Cardiac muscle cell (in vitro differentiated cells and primary cell): ENCODE measurements at places on chromosomes 11 and 22. TPM values are rescaled to one million over a fixed set of nuclear protein-coding genes. Genes with fewer than 3 reads are reported as not detected.
A peak's percentile ranks its signal among the peaks of the same experiment; 100 is the strongest.

- no peak overlapping the region for H3K27ac ChIP-seq
- H3K4me3 ChIP-seq, result no peak overlapping the region
- DNase-seq, result no peak
- no peaks in the 10 kb centered on the region for H3K36me3 ChIP-seq
- peaks cover 21% of the 10 kb centered on the region for H3K27me3 ChIP-seq
- H3K4me1 ChIP-seq, result no peaks in the 10 kb centered on the region
These were observed 1.2 kb downstream of the CD3E start for GRCh38 chr11:118305726-118306125.

GRCh38 chr11:116334596-116334995, 438.2 kb downstream of the BUD13 start:
- H3K27ac ChIP-seq, result no peak overlapping the region
- no peaks in the 10 kb centered on the region for H3K4me1 ChIP-seq
- no peaks in the 10 kb centered on the region for H3K36me3 ChIP-seq
- no peak for DNase-seq
- no peak overlapping the region for H3K4me3 ChIP-seq
- H3K27me3 ChIP-seq, result no peaks in the 10 kb centered on the region

- H3K27me3 ChIP-seq, result no peaks in the 10 kb centered on the region
- no peak for DNase-seq
- H3K27ac ChIP-seq, result no peak overlapping the region
- H3K4me3 ChIP-seq, result no peak overlapping the region
- peaks cover 10% of the 10 kb centered on the region for H3K36me3 ChIP-seq
These were observed 20.5 kb downstream of the NUCB2 start for GRCh38 chr11:17296852-17297559.

The MYOD1 gene
- total RNA-seq, result not detected in 2 replicates

GRCh38 chr22:49738006-49738405, 89.7 kb downstream of the BRD1 start:
- H3K27me3 ChIP-seq, result no peaks in the 10 kb centered on the region
- no peaks in the 10 kb centered on the region for H3K4me1 ChIP-seq
- no peaks in the 10 kb centered on the region for H3K36me3 ChIP-seq

GRCh38 chr11:11857769-11858168, 16.0 kb downstream of the USP47 start:
- no peaks in the 10 kb centered on the region for H3K27me3 ChIP-seq
- H3K4me3 ChIP-seq, result no peak overlapping the region
- no peaks in the 10 kb centered on the region for H3K36me3 ChIP-seq
- no peak overlapping the region for H3K27ac ChIP-seq

DNA sequence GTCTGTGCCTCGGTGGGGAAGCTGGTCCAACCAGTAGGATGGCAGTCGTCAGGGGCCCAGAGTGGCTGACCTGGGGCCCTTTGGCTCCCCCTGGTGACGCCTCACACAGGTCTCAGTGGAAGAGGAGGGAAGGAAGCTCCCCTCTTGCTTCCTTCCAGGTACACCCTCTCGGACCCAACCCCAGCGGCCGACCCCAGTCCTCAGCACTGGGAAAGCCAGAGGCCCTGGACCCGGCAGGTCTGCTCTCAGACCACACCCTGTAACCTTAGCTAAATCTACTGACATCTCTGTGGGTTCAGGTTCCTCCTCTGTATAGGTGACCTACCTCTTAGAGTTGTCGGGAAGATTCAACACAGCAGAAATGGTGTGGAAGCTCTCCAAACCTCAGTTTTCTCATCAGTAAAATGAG, 3.4 kb upstream of the SCUBE1 start:
- no peaks in the 10 kb centered on the region for H3K36me3 ChIP-seq
- H3K27me3 ChIP-seq, result peaks cover 40% of the 10 kb centered on the region
- DNase-seq, result peak; percentile 73

DNA sequence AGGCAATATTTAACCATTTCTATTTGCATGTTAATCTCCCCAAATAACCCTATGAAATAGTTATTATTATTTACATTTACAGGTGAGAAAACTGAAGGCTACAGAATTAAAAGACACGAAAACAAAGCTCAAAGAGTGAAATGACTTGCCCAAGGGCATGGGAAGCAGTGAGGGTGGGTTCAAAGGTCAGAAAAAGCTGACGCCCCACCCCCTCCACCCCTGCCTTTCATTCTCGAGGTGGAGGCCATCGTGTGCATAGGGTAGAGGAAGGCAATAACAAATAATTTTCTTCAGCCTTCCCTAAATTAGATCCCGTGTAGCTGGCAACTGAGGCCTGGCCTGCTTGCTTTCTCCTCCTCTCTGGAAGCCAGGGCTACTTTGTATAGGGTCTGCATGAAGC, 56.1 kb upstream of the RBFOX2 start:
- no peaks in the 10 kb centered on the region for H3K36me3 ChIP-seq
- H3K27me3 ChIP-seq, result no peaks in the 10 kb centered on the region
- no peaks in the 10 kb centered on the region for H3K4me1 ChIP-seq
- no peak overlapping the region for H3K27ac ChIP-seq
- DNase-seq, result no peak
- H3K4me3 ChIP-seq, result no peak overlapping the region

DNA sequence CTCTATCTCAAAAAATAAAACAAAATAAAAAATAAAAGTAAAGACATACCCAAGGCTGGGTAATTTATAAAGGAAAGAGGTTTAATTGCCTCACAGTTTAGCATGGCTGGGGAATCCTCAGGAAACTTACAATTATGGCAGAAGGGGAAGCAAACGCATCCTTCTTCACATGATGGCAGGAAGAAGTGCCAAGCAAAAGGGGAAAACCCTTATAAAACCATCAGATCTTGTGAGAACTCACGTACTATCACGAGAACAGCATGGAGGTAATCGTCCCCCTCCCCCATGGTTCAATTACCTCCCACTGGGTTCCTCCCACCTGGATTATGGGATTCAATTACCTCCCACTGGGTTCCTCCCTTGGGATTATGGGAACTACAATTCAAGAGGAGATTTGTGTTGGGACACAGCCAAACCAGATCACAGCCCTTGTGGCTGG, 8.3 kb upstream of the SSTR3 start:
- no peaks in the 10 kb centered on the region for H3K27me3 ChIP-seq
- H3K4me3 ChIP-seq, result no peak overlapping the region
- no peak overlapping the region for H3K27ac ChIP-seq
- H3K4me1 ChIP-seq, result no peaks in the 10 kb centered on the region

DNA sequence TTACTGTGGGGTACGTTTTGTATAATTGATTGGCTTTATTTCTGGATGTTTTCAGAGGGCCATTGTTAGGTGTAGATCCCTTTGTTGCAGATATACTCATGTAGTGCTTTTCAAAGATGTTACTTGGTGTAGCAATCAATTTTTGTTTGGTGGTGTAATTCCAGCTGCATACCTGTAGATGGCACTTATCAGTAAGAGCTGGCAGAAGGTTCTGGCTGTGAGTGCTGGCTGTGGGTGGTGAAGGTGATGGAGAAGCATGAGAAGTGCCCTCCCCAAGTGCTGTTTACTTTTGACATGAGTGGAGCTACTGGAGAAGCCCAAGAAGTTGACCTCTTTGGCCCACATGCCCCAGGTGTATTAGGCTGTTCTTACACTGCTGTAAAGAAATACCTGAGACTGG, 1074.9 kb downstream of the FAM181B start:
- DNase-seq, result no peak
- no peaks in the 10 kb centered on the region for H3K36me3 ChIP-seq
- no peak overlapping the region for H3K4me3 ChIP-seq
- no peaks in the 10 kb centered on the region for H3K27me3 ChIP-seq
- H3K4me1 ChIP-seq, result no peaks in the 10 kb centered on the region
- H3K27ac ChIP-seq, result no peak overlapping the region

The NXPE1 gene
- not detected in 2 replicates for total RNA-seq

The MADD gene
- total RNA-seq, result 62.5 and 103 TPM in 2 replicates

- H3K27me3 ChIP-seq, result no peaks in the 10 kb centered on the region
- no peaks in the 10 kb centered on the region for H3K36me3 ChIP-seq
- no peaks in the 10 kb centered on the region for H3K4me1 ChIP-seq
- no peak for DNase-seq
- no peak overlapping the region for H3K27ac ChIP-seq
- H3K4me3 ChIP-seq, result no peak overlapping the region
These were observed 10.9 kb downstream of the MUC2 start for GRCh38 chr11:1085440-1086170.

DNA sequence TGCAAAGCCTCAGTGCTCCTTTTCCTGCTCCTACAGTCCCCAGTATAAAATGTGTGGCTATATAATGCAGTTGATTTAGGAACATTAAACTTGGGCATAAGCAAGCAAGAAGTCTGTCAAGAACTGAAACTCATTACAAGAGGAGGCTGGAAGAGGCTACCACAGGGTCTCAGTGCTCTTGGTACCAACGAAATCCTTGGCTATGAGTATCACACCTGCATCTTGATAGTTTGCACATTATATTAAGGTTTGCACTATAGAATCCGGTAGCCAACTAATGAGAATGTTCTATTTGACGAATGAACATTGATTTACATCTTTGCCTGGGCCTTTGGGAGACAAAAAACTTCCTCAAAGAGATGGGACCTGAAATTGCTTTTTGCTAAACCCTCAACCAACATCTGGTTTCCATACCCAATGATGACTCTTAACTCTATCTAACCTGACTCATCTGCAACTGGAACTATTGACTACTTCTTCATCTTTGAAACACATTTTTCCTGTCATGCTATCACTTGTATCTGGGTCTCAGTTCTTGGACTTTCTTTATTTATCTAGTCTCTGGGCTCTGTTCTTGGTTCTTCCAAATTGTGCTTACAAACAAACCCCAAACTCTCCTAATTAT, 207.2 kb upstream of the CTSC start:
- no peaks in the 10 kb centered on the region for H3K27me3 ChIP-seq
- no peak overlapping the region for H3K4me3 ChIP-seq
- no peak for DNase-seq
- H3K4me1 ChIP-seq, result peaks cover 16% of the 10 kb centered on the region
- no peak overlapping the region for H3K27ac ChIP-seq

- no peak overlapping the region for H3K27ac ChIP-seq
- H3K4me3 ChIP-seq, result no peak overlapping the region
- no peak for DNase-seq
- no peaks in the 10 kb centered on the region for H3K27me3 ChIP-seq
- H3K36me3 ChIP-seq, result no peaks in the 10 kb centered on the region
These were observed 273.9 kb upstream of the CHORDC1 start for GRCh38 chr11:90496722-90497121.

The VSIG10L2 gene
- total RNA-seq, result not detected in 2 replicates

The DGAT2 gene
- 36.4 and 44.9 TPM in 2 replicates for total RNA-seq

- no peaks in the 10 kb centered on the region for H3K27me3 ChIP-seq
- no peaks in the 10 kb centered on the region for H3K4me1 ChIP-seq
- H3K4me3 ChIP-seq, result no peak overlapping the region
- DNase-seq, result no peak
These were observed 156.7 kb downstream of the CNTN5 start for GRCh38 chr11:99177446-99177845.

The BTG4 gene
- not detected in 2 replicates for total RNA-seq

- H3K36me3 ChIP-seq, result no peaks in the 10 kb centered on the region
- DNase-seq, result no peak
- H3K4me1 ChIP-seq, result peaks cover 47% of the 10 kb centered on the region
- no peaks in the 10 kb centered on the region for H3K27me3 ChIP-seq
These were observed 107.4 kb downstream of the ZBTB16 start for GRCh38 chr11:114166897-114167323.
